ENCODE measurements at places on chromosomes 4 and X.

- no peak for DNase-seq
Measured at GRCh38 chrX:123698979-123699520, 33.8 kb downstream of the THOC2 start.

GRCh38 chrX:33156152-33156726, 55.1 kb downstream of the DMD start:
- DNase-seq = no peak

DNA sequence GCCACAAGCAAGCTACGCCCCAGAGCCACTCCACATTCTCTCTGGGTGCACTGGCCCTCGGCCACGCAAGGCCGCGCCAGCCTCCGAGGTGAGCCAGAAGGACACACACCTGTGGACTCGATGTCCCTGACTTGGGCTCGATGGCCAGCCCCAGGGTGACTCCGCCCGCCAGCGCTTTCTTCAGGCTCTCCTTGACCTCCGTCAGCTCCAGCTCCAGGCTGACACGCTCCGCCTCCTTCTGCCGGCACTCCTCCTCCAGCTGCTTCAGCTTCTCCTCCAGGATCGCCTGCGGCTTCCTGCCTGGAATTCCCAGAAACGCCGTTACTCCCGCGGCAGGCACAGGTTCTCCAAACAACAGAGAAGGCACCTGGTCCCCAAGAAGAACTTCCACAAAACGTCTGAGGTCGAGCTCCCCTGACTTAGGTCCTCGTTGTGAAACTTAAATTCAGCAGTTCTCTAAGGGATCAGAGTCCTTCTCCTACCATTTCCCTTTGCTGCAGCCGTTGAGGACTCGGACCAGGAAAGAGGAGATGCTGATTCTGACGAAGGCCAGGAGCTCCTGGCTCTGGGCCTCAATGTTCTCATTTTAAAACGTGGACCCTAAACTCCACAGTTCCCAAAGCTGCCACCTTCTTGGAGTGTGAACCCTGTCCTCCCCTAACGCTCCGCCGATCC, 166.8 kb downstream of the AFAP1 start:
- no peak for DNase-seq

DNA sequence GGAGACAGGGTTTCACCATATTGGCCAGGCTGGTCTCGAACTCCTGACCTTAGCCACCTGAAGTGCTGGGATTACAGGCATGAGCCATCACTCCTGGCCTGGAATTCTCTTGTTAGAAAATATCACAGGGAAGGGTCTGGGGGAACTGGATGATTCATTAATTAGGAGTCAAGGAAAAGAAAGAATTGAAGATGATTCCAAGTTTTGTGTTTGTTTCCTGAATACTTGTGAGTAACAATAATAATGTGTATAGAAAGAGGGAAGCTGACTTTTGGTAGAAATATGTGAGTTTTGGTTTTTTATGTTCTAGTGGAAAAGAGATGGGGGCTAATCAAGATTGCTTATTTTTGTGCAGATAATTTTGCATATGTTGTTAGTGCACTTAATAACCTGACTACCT, 77.3 kb upstream of the CLNK start:
- DNase-seq = no peak

- DNase-seq = no peak
Measured at GRCh38 chrX:136589966-136590365, 58.0 kb downstream of the VGLL1 start.

- DNase-seq = no peak
Measured at GRCh38 chr4:187993827-187994226, 1.7 kb upstream of the ZFP42 start.

GRCh38 chrX:21747558-21747957, 10.4 kb downstream of the SMPX start:
- DNase-seq = no peak

- no peak for DNase-seq
Measured at GRCh38 chr4:101418055-101418454, 70.7 kb upstream of the PPP3CA start.
